ENCODE measurements at places on chromosomes 16 and 17.

GRCh38 chr17:4950075-4950745 is 709 bp upstream of the ENO3 start:
- peak; percentile 44 for DNase-seq

DNA sequence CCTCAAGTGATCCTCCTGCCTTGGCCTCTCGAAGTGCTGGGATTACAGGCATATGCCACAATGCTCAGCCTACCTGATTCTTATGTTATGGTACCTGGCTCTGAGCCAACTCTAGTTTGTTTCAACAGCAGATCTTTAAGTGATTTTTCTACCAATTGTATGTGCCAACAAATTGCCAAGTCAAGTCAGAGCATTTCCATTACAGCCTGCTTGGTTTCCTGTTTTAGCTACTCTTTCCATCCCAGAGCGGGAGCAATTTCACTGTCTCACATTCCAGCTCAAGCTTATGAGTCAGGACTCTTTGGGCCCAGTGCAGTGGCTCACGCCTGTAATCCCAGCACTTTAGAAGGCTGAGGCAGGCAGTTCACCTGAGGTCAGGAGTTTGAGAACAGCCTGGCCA is 30.8 kb upstream of the RBBP6 start:
- DNase-seq, result no peak

GRCh38 chr17:43907425-43907981 is at the start of gene MPP2:
Gene MPP2 (minus strand): TSS chr17:43907536. CDS start chr17:43904460, 3,076 bp downstream.
- DNase-seq, result peak; percentile 27

- DNase-seq, result no peak
These were observed 149.6 kb downstream of the ZFHX3 start for GRCh38 chr16:72898216-72898825.
